ENCODE measurements at places on chromosomes 5 and 9. TPM values are rescaled to one million over a fixed set of nuclear protein-coding genes. Genes with fewer than 3 reads are reported as not detected.

DNA sequence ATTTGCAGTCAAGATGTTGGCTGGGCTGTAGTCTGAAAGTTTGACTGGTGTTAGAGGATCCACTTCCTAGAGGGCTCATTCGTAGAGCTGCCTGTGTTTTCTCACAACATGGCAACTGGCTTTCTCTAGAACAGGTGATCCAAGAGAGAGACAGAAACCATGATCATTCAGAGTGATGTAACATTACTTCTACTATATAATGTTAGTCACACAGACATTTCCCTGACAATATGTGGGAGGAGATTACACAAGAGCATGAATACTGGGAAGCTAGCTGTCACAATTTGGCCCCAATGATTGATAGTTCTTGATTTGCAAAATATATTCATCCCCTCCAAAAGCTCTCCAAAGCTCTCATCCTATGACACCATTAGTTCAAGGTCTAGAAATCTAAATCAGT, 10.9 kb upstream of the TMEM161B start:
- no peak for DNase-seq

GRCh38 chr5:174750711-174751110, 26.3 kb downstream of the MSX2 start:
- no peak for DNase-seq

DNA sequence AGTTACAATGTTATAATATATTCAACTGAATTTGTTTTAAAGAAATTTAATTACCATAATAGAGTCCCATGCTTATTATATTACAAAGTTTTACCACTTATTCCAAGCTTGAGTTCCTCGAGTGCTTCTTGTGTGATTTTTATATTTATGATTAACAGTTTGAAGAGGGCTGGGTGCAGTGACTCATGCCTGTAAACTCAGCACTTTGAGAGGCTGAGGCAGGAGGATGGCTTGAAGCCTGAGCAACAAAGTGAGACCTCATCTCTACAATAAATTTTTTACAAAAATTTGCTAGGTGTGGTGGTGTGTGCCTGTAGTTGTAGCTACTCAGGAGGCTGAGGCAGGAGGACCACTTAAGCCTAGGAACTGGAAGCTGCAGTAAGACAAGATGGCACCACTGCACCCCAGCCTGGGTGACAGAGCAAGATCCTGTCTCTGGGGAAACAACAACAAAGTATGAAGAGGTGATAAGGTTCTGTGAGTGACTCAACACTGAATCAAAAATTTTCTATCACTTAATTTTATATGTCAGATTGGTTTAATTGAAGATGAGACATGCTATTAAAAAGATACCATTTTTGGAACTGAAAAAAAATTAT, 9.2 kb downstream of the POC5 start:
- DNase-seq, result no peak

DNA sequence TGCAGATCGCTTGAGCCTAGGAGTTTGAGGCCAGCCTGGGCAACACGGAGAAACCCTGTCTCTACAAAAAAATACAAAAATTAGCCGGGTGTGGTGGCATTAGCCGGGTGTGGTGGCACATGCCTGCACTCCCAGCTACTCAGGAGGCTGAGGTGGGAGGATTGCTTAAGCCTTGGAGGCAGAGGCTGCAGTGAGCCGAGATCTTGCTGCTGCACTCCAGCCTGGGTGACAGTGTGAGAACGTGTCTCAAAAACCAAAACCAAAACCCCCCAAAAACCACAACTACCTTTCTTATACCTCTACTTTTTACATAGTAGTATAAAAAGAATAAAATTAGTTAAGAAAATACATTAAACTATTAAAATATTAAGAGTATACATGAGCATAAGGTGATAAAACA, 121.2 kb downstream of the RAPGEF6 start:
- no peak for DNase-seq

DNA sequence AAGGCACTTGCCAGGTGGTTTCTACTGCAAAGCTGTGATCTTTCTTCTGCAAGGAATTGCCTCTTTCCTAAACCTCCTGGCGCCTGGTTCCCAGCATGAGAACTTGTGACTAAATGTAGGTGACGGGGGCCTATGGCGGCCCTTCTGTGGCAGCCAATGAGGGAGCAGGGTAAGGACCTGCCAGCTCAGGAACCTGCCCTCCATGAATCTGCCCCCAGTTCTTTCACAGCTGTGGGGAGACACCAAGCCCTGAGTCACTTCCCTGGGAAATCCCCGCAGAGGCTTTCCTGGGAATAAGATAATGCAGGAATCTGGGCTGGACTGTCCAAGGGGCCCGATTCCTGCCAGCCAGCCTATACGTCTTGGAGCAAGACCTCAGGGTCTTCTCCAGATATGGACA, 56.7 kb upstream of the CTNNA1 start:
- DNase-seq, result no peak

DNA sequence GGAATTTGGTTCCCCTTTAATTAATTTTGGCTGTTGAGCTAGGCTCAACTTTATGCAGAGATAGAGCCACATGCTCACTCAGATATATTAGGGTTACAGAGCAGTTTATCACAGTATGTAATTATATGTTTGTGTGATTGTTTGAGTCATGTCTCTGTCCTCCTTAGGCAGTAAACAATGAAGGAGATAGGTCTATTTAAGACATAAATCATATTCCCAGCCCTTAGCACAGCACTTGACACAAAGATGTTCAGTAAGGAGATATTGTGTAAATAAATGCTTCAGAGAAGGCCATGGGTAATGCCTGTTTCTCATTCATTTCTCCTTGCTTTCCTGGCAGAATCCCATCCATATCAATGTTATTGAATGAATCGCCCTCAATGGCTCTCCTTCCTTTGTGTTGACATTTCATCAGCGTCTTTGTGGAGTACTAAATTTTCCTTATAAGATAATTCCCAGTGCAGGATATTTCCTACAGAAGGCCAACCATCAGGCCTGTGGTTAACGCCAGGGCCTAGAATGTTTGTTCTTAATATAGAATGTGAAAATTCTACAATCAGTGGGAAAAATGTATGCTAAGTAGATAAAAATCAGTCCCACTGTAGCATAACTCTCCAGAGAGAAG, 408.0 kb downstream of the EBF1 start:
- no peak for DNase-seq

DNA sequence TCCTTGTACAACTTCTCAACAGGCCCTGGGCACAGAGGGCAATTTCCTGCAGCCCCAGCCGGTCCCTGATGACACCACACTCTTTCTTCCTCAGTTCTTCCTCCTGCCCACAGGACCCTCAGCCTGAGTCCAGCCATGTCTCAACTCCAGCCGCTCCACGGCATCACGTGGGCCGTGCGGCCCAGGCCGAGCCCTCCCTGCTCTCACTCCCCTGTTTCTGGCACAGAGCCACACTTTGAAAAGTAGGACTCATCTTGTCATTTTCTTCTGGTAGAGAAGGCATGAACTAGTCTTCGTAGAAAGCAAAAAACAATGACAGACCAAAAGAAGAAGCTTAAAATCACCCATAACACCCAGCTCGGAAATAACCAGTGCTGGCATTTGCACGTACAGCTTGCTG, 404.7 kb upstream of the IRX1 start:
- no peak for DNase-seq

DNA sequence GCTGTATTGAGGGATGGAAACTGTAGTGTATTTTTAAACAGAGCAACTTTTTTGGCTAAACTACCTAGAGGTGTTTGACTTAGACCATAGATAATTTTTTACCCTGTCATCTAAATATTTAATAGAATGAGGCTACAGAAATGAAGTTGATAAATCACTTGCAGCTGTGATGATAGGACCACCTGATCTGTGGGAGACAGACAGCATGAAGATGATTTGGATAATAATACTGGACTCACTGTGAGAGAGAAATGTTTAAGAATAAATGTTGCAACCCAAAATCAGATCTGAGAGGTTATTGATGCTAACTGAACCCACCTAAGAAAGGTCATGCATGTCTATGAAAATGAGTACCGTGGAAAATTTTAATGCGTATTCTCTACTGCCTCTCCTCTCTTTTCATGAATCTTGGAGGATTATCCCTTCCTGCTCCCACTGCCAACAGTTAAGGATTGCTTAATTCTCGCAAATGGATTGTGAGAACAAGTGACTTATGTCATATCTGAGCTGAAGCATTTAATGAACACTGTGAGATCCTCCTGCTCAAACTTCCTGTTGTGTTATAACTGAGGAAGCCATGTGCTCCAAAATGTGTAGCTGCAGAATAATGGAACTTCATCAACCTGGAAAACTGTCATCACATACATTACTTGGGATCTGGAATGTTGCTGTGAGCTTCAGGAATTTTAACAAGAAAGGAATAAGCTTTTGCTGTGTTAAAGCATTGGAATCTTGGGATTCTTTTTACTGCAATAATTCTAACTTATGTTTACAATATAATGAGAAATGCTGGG, 617.9 kb upstream of the CDH18 start:
- no peak for DNase-seq

DNA sequence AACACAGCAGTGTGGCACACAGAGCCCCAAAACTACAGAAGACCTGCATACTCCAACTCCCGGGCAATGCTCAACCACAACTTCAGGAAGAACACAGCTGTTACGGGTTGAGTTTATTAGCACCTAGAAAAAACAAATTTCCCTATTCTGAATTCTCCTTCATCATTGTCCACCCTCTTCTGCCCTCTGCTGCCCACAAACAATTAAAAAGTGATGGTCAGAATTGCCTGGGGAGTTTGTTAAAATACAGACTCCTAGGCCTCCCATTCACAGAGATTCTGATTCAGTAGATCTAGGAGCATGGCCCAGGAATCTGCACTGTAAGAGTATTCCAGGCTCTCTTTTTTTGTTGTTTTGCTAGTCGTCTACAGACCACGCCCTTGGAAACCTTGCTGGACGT, 310.6 kb downstream of the NDUFS4 start:
- DNase-seq, result no peak

DNA sequence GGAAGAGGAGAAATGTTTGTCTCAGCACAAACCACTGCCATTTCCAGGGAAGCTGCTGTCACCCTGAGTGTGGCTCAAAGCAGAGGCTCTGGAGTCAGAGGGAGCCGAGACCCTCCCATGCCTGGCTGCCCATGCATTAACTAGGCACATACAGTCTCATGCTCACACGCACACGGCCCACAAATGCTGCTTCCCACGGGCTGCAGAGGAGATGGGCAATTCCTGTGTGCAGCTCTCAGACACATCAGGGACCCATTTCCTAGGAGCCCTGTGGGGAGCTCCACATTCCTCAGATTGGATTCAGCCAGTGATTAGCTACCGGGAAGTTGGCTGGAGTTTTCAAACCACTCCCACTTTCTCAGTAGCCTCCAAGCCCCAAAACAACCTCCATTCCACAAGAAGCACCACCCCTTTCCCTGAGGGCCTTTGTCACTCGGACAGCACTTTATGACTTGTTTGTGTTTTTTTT, 9.1 kb upstream of the PTGES start:
- DNase-seq, result no peak

GRCh38 chr5:140000332-140000731, 42.8 kb downstream of the NRG2 start:
- DNase-seq, result no peak

- DNase-seq, result no peak
These were observed 50.6 kb upstream of the UBTD2 start for GRCh38 chr5:172334196-172334595.

GRCh38 chr9:128159522-128159783, 612 bp upstream of the BBLN start:
- no peak for DNase-seq

GRCh38 chr9:134487066-134487710, 154.4 kb upstream of the COL5A1 start:
- DNase-seq, result peak; percentile 75

DNA sequence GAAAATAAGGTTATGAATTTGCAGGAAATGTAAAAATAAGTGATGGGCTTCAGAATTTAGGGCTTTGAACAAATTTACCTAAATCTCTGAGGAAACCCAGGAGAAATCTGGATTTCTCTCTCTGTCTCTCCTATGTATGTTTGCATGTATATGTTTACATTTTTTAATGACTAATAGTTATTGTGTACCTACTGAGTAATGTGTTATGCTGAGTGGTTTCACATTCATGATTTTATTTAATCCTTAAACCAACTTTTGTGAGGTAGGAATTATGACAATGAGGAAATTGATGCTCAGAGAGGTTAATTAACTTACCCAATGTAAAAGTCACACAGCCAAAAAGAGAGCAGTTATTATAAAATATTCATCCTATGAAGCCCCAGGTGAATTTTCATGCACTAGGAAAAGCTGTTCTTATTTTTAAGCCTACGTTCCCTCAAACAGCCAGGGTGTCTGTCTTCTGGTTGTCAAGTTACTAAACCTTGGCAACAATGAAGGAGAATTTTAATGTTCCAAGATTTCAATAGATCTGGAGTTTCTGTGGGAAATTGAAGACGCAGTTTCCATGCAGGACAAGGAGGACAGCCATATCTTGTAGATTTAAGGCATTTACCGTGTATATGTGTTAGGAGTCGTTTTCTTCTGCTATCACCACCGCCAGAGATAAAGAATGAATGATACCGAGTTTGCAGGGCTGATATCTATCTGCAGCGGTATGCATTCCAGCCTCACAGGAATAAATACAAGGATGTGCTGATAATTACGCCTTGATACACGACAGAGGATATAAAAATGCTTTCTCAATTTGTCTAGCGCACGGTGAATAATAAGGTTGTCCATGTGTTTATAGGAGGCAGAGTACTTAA, 484.8 kb downstream of the ZSWIM6 start:
- no peak for DNase-seq

The SLC4A9 gene
- 0.22 TPM for total RNA-seq

The CARD19 gene
- total RNA-seq, result 38.9 TPM

The RECK gene
- 18.5 TPM for total RNA-seq

The RLN1 gene
- total RNA-seq, result not detected

DNA sequence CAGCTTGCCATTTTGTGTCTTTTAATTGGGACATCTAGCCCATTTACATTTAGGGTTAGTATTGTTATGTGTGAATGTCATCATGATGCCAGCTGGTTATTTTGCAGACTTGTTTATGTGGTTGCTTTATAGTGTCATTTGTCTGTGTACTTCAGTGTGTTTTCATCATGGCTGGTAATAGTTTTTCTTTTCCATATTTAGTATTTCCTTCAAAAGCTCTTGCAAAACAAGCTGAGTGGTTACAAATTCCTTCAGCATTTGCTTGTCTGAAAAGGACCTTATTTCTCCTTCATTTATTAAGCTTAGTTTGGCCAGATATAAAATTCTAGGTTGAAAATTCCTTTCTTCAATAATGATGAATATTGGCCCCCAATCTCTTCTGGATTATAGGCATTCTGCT, 28.5 kb upstream of the TNFSF15 start:
- DNase-seq, result no peak

GRCh38 chr5:9063615-9064245, 482.1 kb downstream of the SEMA5A start:
- DNase-seq, result no peak

The MRRF gene
- total RNA-seq, result 41.8 TPM

- no peak for DNase-seq
These were observed 62.2 kb upstream of the PPARGC1B start for GRCh38 chr5:149667829-149668330.

GRCh38 chr9:114652776-114653555, 4.6 kb downstream of the TEX53 start:
- DNase-seq, result peak; percentile 2

DNA sequence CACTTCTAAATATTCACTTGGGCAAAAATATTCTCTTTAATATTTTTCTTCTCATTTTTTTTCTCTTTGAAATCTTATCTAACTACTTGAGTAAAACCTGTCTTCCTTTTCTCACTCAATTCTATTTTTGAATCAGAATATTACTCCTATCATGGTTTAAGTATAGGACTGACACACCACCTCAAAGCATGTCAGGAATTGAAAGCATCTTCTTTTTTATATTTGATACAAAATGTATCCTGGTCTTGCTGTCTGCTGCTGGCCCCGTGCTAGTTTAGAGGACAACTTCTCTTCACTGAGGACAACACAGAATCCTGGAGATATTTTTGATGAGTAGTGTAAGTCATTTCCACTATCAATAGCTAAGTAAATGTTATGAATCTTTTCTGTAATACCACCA, 383.6 kb downstream of the GADD45G start:
- no peak for DNase-seq

The PCDHGB4 gene
- 3.2 TPM for total RNA-seq

Measured in mesenteric fat pad (tissue), 1 donor.